ENCODE measurements at places on chromosomes 4 and X. TPM values are rescaled to one million over a fixed set of nuclear protein-coding genes. Genes with fewer than 3 reads are reported as not detected.

FAM149A gene
- total RNA-seq, result 0.44 TPM

DNA sequence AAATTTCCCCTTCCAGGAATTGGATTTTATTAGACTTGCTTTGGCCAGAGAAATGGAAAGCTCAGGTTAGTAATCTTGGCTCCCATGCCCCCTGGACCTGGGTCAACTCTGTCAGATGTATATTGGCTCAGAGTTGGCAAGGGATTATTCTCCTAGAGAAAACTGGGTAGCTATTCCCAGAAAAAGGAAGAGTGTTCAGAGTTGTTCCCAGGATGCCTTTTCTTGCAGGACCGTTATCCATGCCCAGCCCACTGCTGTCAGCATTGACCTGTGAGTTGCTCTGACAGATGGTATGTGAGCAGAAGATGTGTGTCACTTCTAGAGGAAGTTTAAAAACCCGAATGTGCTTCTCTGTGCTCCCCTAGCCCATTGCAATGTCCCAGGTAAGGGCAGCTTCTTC is 509.9 kb upstream of the ZFP42 start:
- DNase-seq, result no peak

DNA sequence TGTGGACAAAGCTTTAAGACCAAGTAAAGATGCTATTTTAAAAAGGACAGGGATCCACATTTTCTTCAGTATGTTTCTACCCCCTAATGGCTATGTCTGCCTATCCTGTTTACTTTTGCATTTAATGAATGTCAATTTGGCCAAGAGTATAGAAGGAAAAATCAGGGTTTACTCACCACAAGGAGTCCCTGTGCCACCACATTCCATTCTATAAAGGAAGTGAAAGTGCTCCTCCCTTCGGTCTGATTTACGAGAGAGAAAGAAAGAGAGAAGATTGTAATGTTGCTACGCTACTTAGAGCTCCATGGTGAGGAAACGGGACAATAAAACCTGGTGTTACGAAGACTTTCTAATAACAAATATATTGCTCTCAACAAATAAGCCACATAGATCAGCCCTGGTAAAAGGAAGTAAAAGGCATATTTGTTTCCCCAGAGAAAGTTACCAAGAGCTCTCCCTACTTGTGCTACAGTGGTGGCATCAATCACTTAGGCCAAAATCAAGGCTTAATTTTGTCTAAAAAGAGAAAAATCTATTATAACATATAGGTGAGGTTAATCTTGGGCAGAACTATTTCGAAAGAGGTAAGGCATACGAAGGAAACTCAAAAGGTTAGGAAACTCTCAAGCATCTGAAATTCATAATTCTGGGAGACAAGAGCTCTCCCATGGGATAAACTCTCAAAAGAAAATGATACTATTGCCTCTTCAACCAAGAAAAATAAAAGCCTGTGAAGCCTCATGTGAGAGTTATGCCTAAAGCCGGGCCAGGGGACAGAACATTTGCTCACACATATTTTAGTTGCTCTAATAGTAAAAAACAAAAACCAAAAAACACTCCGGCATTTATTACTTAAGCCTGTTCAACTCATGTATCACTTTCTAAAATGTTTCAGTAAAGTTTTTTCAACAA is 29.5 kb downstream of the TAPT1 start:
- DNase-seq, result no peak

DNA sequence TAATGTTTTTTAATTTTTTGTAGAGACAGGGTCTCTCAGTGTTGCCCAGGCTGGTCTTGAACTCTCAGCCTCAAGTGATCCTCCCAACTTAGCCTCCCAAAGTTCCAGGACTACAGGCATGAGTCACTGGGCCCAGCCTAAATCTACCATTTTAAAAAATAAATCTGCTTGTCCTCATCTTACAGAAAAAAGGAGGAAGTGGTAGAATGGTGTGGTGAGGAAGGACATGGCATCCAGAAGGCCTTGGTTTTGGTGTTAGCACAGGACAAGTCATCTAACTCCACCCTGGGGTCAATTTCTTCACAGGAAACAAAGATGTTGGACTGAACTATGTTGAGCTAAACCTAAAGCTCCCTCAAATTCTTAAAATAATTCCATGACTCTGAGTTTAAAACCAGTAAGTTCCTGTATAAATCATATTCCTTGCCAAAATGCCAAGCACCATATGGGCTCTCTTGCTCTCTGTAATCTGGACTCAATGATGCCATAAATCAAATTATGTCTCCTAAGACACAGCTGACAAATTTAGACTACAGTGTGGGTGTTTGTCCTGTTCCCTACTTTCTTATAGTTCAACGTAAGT is 253.9 kb upstream of the NOCT start:
- no peak for DNase-seq

- no peak for DNase-seq
These were observed 440.5 kb downstream of the MAPK10 start for GRCh38 chr4:85919200-85919887.

RENBP gene
- total RNA-seq, result 6.0 TPM

- DNase-seq, result no peak
These were observed 876.4 kb upstream of the SLIT2 start for GRCh38 chr4:19375136-19375804.

DNA sequence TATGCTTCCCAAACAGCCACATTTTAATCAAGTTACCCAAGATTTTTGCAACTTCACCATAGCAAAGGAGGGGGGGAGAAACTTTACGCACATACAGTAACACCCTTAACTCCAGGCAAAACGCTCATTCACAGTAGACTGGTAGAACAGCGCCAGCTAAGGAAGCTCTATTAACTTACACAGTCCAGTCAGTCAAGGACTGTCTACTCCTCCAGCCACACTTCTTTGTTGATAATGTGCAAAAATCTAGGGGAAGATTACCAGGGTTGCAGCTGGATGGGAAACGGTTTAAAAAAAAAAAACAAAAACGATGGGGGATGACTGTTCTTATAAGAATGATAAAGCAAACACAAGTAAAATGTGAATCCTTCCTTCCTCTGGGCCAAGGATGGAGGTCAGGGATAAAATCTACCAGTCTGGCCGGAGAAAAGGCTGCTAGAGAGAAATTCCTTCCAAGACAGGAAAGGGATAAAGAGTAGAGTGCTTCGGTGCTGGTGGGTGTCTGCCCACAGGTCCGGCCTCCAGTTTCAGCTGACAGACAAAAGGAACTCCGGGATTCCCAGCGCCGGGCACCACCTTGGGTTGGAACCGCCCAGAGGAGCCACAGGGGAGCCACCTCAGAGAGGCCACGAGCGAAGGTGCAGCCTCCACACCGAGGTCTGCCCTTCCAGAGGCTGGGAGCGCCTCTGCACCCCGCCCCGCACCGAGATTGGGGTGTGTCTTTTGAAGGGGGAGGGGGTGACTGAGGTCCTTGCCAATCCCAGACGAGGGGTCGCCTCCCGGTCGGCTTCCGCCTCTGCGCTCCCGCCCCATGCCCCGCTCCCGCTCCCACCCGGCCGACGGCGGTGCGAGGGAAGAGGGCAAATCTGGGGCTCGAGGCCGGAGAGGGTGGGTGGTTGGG is 811 bp downstream of the ANKRD50 start:
- peak; percentile 29 for DNase-seq

GRCh38 chrX:21725916-21726315 is 32.0 kb downstream of the SMPX start:
- no peak for DNase-seq

GRCh38 chrX:27186671-27187070 is 276.5 kb downstream of the PPP4R3C start:
- peak; percentile 40 for DNase-seq

DNA sequence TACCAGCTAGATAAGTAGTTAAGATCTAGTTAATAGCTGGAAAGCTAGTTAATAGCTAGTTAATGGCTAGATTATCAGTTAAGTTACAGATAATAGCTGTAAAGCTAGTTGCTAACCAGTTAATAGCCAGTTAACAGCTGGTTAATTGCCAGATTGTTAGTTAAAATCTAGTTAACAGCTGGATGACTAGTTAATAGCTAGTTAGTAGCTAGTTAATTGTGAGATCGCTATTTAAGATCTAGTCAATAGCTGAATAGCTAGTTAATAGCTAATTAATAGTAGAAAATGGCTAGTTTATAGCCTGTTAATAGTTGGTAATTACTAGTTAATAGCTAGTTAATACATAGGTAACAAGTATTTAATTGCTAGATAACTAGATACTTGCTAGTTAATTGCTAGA is 630.5 kb upstream of the CT83 start:
- DNase-seq, result no peak

DNA sequence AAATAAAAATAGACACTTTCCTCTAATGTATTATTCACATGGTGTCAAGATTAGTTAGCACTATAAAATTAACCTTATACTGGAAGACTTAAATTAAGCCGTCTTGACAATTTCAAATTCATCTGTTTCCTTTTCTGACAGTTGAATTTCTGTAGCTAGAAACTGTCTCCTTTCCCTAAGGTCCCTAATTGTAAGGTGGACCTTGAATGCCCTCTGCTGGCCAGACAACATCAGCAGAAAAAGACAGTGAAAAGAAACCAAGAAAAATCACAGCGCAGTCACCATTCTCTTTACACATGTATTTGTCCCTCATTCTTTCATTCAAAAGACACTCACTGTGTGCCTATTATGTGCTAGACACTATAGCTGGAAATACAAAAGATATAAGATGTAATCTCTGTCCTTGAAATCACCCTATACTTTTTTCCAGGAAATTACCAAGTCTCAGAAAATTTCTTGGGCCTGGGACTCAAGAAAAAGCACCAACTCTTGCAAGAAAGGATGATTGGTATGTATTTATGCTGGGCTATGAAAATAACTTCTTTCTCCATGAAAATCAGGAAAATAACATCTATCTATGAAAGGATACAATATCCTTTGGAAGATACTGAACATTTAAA is 32.7 kb upstream of the AMBN start:
- peak; percentile 64 for DNase-seq

ODAPH gene
- total RNA-seq, result not detected

LANCL3 gene
- 0.18 TPM for total RNA-seq

DNA sequence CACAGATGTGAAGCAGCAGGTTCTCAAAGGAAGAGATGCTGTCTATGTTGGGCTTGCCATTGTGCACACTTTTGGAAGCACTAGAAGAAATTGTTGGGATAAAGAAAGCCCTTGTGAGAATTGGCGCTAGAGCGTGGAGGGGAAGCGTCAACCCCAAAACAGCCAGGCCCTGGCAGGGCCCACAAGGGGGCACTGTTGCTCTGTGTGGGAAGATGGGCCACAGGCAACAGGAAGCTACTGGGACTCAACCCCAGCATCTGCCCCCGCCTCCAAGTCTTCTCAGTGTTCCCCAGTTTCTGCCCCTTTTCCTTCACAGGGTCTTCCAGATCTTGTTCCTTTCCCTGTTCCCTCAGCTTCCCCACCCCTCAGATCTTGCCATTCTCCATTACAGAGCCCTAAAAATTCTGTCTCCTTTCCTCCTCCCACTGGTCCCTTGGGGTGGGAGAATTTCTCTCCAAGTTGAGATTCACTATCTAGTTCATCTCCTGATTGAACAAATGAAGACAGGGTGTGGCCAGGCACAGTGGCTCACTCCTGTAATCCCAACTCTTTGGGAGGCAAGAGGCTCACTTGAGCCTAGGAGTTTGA is 85.5 kb downstream of the STARD8 start:
- peak; percentile 82 for DNase-seq

CA5B gene
- total RNA-seq, result 13.3 TPM

GRCh38 chr4:150127757-150128156 is 49.5 kb downstream of the DCLK2 start:
- DNase-seq, result no peak

DNA sequence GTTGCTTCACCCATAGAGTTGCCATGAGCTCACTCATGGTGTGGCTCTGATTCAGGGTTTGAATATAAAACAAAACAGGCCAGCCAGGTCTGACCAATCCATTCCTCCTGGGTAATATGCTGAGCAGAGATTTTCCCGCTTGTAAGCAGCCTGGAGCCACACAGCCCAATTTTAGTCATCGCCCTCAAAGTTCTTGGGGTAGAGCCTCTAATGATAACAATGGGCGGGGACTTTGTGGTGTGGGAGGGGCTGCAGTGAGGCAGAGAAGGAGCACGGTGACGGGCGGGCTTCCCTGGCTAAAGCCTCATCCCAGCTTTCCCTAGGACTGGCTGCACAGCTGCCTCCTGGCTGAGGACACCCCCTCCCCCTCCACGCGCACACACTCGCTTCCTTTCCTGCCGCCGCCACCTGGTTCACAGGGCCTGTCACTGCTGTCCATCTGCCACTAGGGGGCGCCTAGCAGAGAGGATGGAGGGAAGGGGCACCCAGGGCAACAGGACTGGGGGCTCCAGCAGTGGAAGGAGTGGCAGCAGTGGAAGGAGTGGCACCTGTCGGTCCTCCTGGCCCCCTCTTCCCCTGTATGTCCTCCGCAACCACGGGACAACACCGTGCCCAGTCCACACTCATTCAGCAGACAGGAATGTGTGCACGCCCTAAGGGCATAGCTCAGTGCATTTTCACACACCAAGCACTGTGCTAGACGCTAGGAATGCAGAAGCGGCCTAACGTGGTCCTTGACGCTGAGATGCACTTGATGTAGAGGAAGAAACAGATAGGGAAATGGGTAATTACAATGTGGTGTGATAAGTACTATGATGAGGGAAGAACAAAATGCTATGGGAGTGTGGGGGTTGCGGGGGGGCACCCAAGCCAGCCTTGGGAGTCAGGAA is 26.8 kb downstream of the PRPS1 start:
- peak; percentile 81 for DNase-seq

CABS1 gene
- not detected for total RNA-seq

XAGE3 gene
- total RNA-seq, result not detected

WAS gene
- 102 TPM for total RNA-seq

DNA sequence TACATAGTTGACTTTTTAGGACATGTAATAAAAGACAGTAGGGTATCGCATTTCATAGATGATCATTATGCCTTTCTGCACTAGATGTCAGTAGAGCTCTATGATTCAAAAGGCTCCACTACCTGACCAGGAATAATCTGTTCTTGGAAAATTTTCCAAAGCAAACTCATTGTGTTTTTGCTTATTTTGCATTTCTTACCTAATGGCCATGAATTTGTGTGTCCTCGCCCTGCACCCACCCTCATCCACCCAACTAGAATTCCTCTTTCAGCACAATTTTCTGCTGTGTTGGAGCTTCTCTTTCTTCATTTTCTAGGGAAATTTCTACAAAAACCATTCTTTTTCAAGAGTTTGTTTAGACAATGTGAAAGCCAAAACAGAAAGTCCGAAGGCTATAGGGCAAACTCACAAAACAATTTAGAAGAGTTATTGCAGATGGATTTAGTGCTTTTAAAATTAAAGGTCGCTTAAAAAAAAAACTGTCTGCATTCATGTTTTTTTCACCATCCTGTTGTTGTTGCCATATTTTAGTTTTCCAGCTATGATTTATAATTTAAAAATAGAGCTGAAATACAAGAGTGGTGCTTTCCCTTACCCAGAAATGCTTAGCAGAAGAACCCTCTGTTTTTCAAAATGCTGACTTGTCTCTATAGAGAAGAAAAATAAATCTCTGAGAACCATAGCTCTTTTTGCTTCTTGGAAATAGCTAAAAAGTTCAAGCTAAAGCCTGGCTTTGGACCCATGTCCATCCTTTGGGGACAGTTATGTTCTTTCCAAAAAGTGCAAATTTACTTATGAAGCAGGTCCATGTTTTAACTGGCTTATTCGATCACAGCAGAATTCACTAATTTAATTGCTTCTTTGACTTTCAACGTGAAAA is 183.7 kb downstream of the SPATA18 start:
- DNase-seq, result no peak

SYNPO2 gene
- total RNA-seq, result 0.28 TPM

Data from activated CD4-positive, alpha-beta T cell treated with anti-CD3 and anti-CD28 coated beads for 36 hours (primary cell).